ENCODE measurements at places on chromosomes 1 and 21. TPM values are rescaled to one million over a fixed set of nuclear protein-coding genes. Genes with fewer than 3 reads are reported as not detected.

TCP10L gene
- total RNA-seq: 0.79 TPM

ADORA3 gene
- not detected for total RNA-seq

GRCh38 chr1:185491604-185492003 is 174.6 kb upstream of the IVNS1ABP start:
- no peak overlapping the region for H3K27ac ChIP-seq
- no peak overlapping the region for H3K4me3 ChIP-seq
- no peak for DNase-seq
- peaks cover 43% of the 10 kb centered on the region for H3K4me1 ChIP-seq

DNA sequence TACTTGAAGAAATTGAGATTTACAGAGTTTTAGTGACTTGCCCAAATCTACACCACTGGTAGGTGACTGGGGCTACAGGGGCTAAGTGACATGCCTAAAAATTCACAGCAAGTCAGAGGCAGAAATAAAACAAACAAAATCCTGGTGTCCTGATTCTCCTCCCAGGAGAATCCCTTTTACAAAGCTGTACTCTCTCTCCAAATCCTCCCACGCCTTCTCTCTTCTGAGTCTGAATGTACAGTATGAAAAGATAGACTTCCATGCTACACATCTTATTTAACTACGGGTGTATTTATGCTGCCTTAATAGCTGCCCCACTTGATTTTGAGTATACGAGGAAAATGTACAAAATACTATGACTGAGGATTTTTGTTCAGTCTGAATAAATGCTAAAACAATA is 65.4 kb downstream of the SGIP1 start:
- no peaks in the 10 kb centered on the region for H3K4me1 ChIP-seq
- no peak for DNase-seq
- no peaks in the 10 kb centered on the region for H3K27me3 ChIP-seq
- no peak overlapping the region for H3K27ac ChIP-seq
- no peaks in the 10 kb centered on the region for H3K36me3 ChIP-seq

- H3K4me3 ChIP-seq: no peak overlapping the region
- peaks cover 21% of the 10 kb centered on the region for H3K4me1 ChIP-seq
- no peak for DNase-seq
- no peaks in the 10 kb centered on the region for H3K27me3 ChIP-seq
- peak overlapping the region; percentile 15 for H3K27ac ChIP-seq
These were observed 3.7 kb downstream of the ADAMTS4 start for GRCh38 chr1:161195171-161195570.

GRCh38 chr1:2605509-2606395 is 19.2 kb downstream of the PRXL2B start:
- no peak for DNase-seq
- no peak overlapping the region for H3K4me3 ChIP-seq
- H3K27me3 ChIP-seq: peaks cover 8% of the 10 kb centered on the region

All from transverse colon (tissue), 4 donors.